NCI-H526 treated with DMSO at 0.1 percent for 48 hours (cell line): ENCODE measurements at places on chromosomes 2 and 18.

- no peak for DNase-seq
Observed at GRCh38 chr18:21991886-21992285, 177.5 kb upstream of the GATA6 start.

DNA sequence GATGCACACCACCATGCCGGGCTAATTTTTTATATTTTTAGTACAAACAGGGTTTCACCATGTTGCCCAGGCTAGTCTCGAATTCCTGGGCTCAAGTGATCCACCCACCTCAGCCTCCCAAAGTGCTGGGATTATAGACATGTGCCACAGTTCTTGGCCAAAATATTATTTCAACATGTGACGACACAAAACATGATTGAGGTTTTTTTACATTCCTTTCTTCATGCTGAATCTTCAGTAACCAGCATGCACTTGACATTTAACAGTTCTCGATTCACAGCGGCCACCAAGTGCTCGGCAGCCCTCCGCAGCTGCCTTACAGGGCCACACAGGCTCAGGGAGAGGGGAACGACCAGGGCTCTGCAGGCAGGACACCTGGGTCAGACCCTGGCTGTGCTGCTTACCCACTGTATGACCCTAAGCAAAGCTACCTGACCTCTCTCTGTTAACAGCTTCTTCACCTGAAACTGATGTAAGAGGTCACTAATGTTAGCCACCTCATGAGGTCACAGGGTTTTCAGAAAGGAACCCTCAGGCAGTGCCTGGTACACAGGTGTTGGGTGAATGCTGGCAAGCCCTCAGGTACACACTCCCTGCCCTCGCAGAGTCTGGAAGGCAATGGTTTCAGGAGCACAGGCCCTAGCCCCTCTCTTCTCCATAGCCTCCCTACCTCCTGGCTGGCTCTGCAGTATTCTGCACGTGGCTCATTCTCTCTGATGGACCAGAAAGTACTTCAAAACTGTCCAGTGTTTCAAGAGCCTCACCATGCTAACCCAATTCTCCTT is 25.7 kb downstream of the TUBB6 start:
- DNase-seq, result no peak

- DNase-seq, result no peak
Observed at GRCh38 chr2:3459185-3460015, 59.9 kb downstream of the ADI1 start.

DNA sequence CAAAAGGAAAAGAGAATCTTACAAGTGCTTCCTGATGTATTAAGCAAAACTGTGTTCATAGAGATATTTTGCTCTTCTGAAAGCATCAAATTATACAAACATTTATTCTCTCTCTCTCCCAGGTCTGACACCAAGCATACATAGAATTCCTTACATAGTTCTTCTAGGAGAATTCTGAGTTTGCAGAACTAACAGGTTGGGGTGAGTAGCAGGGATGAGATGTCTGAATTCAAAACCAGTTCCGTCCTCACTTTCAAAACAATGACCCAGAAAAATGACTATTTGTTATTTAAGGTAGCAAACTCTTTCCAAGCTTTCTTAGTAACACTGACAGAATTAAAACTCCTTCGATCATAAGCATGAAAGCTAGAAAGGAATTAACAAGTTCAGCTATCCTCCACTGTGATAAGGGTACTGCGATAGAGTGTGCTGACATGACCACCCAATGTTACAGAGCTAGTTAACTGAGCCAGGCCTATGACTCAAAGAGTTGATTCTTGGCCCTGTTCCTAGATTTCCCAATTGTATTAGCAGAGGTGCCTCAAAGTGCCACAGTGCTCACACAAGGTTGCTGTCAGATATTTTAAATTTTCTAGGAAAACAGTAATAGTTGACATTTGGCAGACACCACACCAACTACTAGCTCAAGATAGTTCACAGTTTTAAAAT is 85.8 kb upstream of the SETBP1 start:
- DNase-seq, result no peak

- DNase-seq, result peak; percentile 1
Observed at GRCh38 chr2:235098269-235098668, 146.5 kb downstream of the SH3BP4 start.

GRCh38 chr2:219440388-219441256 is 6.0 kb downstream of the SPEG start:
- DNase-seq, result no peak

- DNase-seq, result no peak
Observed at GRCh38 chr2:209456489-209456888, 32.6 kb downstream of the MAP2 start.

DNA sequence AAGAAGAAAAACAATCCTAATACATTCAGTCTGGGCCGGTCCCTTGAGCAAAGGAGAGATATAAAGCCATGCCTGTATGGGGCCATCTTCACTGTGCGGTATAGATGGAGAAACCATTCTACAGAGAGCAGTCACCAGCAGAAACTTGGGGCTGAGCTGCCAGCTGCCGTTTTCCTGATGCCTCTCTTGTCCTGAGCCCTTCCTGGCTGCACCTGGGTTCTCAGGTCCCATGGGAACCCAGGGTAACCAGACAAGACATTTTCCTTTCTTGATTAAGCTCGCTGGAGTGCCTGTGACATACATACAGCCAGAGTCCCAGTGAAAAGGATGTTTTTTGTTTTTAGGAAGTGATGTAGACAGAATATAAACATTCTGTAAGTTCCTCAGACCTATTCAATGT is 5.3 kb upstream of the METTL21A start:
- DNase-seq, result no peak

DNA sequence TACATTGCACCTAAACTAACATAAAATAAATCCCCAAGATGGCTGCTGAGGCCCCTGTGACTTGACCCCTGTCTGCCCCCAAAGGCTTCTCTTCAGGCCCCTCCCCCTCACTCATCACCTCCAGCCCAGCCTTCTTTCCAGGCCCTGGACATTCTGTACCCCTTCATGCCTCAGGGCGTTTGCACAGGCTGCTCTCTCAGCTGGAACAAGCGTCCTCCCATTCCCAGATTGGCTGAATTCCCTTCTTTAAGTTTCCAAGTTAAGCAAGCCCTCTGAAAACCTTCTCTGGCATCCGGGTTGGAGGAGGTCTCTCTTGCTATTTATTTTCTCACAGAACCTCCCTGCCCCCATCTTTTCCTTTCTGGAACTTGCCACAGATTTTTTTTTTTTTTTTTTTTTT is 165.2 kb upstream of the BCL2L11 start:
- no peak for DNase-seq

DNA sequence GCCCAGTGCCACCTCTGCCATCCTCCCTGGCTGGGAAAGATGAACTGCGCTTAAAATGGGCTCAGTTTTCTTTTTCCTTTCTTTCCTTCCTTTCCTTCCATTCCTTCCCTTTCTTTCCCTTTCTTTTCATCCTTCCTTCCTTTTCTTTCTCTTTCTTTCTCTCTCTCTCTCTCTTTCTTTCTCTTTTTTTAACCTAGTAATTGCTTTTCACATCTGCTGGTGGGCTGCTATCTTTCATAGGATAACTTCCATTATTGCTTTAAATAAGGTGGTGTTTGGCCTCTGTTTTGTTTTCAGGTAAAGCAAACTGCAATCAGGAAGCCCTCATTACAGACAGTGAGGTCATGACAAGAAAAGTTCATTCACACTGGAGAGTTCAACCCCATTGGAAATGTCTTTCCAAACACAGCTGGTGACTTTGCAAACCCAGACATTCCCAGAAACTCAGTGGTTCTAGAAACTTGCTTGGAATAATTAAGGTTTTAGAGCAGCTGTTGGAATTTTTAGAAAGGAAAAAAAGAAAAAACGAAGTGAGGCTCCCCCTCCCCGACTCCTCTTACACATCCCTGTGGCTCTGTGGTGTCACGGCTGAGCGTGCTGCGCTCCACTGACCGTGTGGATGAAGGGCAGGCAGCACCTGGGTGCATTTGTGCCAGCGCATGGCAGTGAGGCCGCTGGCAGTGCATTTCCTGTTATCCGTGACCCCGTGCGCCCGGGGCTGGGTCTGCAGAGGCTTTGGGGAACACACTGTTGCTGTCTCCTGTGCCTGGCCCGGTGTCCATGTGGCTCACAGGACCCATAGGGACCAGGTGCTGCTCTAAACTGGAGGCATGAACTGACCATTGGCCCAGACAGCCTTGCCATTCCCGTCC is 76.9 kb downstream of the MBP start:
- no peak for DNase-seq

DNA sequence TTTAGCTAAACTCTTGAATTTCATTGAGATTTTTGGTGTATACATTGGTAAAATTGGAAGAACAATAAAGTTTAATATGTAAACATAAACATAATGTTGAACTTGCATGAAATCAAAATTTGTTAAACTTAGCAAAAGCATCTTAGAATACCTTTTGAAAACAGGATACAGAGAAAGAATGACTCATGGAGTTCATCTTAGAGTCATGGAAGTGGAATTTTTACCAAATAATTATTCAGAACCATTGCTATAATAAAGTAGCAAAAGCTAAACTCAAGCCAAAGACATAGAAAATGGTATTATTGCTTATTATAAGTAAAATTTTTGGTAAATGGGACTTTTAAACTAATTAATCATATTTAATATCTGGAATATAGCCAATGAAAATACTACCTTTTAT is 841.6 kb upstream of the SLC39A10 start:
- DNase-seq, result no peak

- DNase-seq, result no peak
Observed at GRCh38 chr2:238863231-238863630, 15.3 kb downstream of the TWIST2 start.

DNA sequence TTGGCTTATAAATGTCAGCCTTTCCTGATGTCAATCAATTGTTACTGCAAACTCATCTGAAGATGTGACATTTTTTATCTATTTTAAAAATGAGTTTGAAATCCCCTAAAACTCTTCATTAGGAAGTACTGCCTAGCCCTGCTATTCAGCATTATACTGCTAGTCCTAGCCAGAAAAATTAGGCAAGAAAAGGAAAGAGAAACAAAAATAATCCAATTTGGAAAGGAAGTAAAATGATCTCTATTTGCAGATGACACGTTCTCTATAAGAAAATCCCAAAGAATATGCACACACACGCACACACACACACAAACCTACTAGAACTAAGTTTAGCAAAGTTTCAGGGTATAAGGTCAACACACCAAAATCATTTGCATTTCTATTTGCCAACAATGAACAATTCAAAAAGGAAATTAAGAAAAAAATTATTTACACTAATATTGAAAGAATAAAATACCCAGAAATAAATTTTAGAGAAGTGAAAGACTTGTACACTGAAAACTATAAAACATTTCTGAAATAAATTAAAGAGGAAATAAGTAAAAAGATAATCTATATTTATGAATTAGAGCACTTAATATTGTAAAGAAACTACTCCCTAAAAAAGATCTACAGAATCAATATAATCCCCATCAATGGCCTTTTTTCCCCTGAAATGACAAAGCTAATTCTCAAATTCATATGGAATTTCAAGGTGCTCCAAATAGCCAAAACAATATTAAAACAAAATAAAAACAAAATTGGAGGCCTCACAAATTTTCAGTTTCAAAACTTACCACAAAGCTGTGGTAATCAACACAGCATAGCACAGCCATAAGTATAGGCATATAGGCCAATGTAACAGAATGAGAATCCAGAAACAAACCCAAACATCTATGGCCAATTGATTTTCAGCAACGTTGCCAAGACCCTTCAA is 433.7 kb upstream of the TRIB2 start:
- DNase-seq, result no peak

- no peak for DNase-seq
Observed at GRCh38 chr2:143083636-143084035, 45.6 kb upstream of the ARHGAP15 start.

DNA sequence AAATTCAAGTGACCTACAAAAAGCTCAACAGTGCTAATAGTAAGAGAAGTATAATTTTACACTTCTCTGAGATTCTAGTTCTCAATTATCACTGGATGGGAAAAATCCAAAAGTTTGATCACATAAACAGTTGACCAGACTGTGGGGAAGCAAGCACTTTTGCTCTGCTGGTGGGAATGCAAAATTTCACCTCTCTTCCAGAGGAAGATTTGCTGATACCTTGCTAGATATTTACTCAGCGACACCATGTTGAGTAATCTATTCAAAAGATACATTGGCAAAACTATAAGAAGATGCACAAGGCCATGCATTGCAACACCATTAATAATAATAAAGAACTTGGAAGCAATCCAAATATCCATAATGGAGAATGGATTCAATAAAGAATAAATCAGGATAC is 204.4 kb downstream of the MREG start:
- no peak for DNase-seq

GRCh38 chr2:28639092-28639691 is 112.4 kb upstream of the PPP1CB start:
- no peak for DNase-seq

DNA sequence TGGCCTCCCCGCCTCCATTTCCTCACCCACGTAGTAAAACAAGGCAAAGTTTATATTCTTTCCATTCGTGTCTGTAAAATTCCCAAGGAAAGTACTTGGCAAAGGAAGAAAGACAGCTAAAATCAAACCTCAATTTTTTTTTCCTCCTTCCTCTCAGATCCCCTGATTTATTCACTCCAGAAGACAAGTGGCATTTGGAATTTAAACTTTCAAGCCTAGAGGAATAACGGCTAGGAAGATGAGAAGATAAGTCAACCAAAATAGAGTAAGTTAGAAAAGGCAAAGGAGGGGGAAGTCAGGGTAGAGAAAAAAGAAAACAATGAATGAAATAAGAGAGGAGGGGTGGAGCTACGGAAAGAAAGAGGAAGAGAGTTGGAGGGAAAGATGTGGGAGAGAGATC is 198.9 kb upstream of the PIK3C3 start:
- DNase-seq, result no peak

- DNase-seq, result no peak
Observed at GRCh38 chr2:225510796-225511195, 111.3 kb downstream of the NYAP2 start.

DNA sequence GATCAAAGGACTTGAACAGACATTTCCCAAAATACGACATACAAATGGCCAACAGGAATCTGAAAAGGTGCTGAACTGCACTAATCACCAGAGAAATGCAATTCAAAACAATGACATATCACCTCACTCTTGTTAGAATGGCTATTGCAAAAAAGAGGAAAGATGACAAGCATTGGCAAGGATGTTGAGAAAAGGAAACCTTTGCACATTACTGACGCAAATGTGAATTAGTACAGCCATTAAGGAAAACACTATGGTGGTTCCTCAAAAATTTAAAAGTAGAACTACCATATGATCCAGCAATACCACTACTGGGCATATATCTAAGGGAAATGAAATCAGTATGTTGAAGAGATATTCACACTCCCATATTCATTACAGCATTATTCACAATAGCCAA is 57.7 kb upstream of the ASPRV1 start:
- no peak for DNase-seq

GRCh38 chr2:216951171-216951570 is 91.3 kb upstream of the TNP1 start:
- DNase-seq, result no peak

DNA sequence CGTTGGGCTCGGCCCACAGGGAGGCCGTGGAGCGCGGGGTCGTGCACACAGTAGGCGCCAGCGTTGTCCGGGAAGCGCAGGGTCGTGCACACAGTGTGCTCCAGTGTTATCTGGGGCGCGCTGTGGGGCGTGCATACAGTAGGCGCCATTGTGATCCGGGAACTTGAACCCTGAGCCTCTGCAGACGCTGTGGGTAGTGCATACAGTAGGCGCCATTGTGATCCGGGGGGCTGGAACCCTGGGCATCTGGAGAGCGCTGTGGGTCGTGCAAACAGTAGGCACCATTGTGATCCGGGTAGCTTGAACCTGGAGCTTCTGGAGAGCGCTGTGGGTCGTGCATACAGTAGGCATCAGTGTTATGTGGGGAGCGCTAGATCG is 793 bp downstream of the ZNF236 start:
- DNase-seq, result no peak
